Uterus (tissue), 4 donors: ENCODE measurements at places on chromosomes 3 and 15. TPM values are rescaled to one million over a fixed set of nuclear protein-coding genes. Genes with fewer than 3 reads are reported as not detected.

GPR27 gene
- total RNA-seq: under 0.01 TPM

AADACL2 gene
- total RNA-seq: not detected

GRCh38 chr3:112372396-112372795 lies 39.4 kb downstream of the CD200 start:
- DNase-seq: no peak

DNA sequence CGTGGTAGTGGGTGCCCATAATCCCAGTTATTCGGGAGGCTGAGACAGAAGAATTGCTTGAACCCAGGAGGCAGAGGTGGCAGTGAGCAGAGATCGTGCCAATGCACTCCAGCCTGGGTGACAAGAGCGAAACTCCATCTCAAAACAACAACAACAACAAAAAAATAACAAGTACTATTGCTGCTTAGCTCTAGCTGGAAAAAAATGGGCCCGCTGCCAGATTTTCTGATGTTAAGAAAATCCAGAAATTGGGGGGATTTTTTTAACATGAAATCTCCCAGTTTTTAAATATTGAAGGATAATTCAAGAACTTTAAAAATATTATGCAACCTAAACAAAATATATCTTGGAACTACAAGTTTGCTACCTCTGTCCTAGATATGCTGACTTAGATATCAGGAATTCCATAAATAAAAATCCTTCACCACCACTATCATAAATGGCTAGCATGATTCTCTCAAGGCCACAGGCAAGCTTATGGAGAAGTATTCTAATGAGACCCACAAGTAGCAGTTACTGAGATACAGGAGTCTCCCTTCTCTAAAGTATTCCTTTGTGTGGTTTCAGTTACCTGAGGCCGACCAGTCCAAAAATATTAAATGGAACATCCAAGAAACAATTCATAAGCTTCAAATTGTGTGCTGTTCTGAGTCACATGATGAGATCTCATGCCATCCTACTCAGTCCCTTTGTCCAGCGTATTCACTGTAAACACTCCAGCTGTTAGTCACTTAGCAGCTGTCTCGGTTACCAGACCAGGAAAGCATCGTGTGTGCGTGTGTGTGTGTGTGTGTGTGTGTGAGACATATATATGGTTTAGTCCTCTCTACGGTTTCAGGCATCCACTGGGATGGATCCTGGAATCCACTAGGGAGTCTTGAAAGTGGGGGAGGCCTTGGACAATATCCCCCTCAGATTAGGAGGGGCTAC lies 277.2 kb downstream of the TBL1XR1 start:
- DNase-seq: no peak

ALG1L2 gene
- total RNA-seq: not detected

SAMD7 gene
- total RNA-seq: not detected

GRCh38 chr3:71166339-71167240 lies 416.9 kb downstream of the FOXP1 start:
- no peak for DNase-seq

ISLR2 gene
- not detected for total RNA-seq

ROPN1 gene
- total RNA-seq: not detected

SLC27A2 gene
- total RNA-seq: not detected

GRCh38 chr15:58392611-58393161 lies 39.1 kb upstream of the LIPC start:
- DNase-seq: no peak

- DNase-seq: no peak
Observed at GRCh38 chr3:70281663-70282062, 30.8 kb downstream of the MDFIC2 start.

ERC2 gene
- total RNA-seq: 5.5 TPM

DNA sequence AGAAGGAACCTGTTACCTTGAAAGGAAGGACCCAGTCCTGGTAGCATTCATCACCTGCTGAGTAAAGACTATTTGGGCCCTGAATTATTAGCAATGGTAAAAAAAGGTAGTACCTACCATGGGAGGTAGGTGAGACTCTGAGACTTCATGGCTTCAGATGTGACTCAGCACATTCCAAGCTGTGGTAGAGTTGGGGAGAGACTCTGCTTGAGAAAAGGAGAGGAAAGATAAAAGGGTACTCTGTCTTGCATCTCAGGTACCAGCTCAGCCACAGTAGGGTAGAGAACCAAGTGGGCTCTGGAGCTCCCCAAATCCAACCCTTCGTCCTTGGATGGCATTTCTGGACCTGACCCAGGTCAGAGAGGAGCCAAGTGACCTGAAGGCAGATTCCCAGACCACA lies 430.4 kb downstream of the TBL1XR1 start:
- no peak for DNase-seq

GRCh38 chr3:180563406-180563805 lies 38.6 kb upstream of the TTC14 start:
- no peak for DNase-seq

- no peak for DNase-seq
Observed at GRCh38 chr3:95750097-95750496, 1064.3 kb upstream of the EPHA6 start.

GNAT1 gene
- not detected for total RNA-seq

DNA sequence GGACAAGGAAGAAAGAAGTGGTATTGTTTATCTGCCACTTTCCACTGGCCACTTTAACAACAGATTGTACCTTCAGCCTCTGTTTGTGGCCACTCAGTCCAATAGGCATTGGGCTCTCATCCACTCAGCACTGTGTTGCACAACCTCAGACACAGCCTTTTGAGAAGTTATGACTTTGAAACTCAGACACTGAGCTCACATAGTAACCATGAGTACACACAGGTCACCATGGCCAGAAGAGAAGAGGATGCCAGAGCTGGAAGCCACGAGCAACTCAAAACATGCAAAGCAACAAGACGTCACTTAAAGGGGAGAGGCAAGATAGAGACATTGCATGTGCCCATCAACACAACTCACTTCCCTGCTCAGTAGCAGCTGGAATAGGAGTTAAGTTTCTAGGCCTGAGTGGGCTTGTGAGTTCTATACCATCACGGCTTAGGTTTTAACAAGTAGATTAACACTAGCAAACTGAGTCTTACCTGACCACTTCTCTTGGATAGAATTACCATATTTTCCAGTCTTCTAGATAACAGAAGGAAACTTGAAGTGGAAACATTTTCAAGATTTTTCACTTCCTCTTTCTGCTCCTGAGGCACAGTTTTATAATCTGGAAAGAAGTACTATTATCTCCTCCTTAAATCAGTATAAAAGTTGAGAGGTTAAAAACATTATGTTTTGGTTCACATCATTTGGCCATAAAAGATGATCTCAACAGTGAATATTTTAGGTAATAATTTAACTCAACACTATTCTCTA lies 103.5 kb downstream of the IMPG2 start:
- peak; percentile 74 for DNase-seq

DNA sequence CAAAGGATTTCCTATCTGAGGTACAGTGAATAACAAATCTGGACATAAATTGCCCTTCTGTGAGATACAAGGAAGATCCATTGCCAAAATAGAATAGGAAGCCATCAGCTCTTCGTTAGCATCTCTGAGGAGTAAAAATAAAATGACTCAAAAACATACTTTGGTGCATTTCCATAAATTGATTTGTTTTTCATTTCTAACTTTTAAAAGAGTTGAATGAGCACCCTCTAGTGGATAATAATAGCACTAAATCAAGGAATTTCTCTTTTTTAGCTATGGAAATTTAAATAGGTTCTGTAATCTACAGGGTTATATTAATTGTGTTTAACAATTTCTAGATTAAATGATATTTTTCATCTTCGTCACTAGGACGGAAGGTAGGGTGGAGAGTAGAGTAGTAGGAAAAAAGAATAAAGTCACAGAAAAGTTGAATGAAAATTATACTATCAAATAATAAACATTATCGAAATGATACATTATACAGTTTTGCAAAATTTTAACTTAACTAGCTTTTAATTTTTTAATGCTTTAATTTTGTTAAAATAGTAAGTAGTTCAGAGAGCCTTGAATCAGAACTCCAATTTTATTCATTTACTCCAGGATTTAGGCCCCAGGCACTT lies 6.4 kb downstream of the NSUN3 start:
- DNase-seq: no peak

GRCh38 chr3:106711650-106712049 lies 665.6 kb upstream of the CCDC54 start:
- no peak for DNase-seq

FSIP1 gene
- total RNA-seq: 3.1 TPM

EPHA3 gene
- 5.6 TPM for total RNA-seq

- DNase-seq: peak; percentile 73
Observed at GRCh38 chr3:43770426-43771103, 79.8 kb downstream of the ABHD5 start.

DNA sequence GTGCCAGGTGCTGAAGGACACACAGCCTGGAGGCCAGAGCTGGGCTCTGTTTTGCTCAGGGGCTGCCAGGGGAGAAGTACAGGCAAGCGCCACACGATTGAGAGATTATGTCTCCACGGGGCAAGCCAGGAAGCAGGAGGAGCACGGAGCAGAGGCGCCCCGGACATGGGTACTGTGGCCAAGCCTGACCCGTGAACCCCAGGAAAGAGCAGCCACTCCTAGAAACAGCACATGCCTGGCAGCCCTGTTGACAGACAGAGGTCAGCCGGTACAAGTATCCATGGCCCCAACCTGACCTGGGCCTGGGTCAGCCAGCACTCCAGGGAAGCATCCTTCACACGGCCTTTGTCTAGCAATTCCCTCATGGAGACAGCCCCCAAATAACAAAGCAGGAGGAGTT lies 89.4 kb downstream of the ADAMTS17 start:
- no peak for DNase-seq

DNA sequence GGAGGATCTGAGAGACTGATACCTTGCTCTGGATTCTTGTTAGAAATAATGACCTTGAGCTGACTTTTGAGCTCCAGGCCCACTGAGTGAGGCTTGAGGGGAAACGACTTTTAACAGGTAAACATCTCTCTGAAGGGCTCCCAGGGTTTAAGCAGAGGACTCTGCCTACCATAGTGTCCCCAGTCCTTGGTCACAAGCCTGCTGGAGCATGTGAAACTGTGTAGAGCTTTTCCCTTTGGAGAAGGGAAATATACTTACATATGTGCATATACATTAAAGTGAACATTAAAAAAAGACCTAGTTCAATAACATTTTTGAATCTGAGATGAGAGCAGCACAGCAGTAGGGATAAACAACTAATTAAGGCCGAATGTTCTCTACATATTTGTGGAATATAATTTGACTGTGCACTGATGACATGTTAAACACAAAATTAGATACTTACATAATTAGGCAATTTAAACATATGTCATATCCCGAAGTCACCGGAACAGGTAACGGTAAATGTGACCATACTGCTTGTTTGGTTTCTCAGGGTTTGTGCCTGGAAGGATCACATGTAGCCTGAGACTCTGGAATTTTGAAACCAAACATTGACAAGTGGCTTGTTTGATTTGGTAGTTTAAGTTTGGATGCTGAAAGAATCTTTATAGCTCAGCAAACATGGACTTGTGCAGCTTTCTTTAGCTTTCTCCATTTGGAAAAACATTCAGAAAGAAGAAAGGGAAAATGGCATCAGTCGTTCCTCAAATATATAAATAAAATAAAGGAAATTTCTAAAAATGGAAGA lies 266.1 kb upstream of the C2CD4B start:
- no peak for DNase-seq

TRPC1 gene
- total RNA-seq: 20.5 TPM

TASOR gene
- total RNA-seq: 67.4 TPM

GRCh38 chr3:181692311-181693145 lies 19.2 kb upstream of the SOX2 start:
- DNase-seq: no peak

PPARG gene
- 29.1 TPM for total RNA-seq

DNA sequence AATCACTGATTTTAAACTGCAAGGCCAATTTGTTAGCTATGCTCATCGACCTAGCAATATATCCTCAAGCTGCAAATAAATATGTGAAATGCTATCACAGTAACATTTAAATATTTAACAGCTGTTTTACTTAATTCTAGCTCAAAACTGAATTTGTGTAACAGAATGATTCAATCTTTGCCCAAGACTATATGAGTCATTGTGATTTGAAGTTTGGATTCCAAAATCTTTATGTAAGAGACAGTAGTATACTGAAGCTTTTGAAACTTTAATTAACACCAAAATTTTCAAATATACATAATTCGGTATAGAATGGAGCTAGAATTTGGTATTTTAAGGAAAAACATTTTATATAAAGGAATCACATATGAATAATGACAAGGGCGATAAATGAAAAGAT lies 603.0 kb upstream of the ROBO2 start:
- no peak for DNase-seq

- DNase-seq: no peak
Observed at GRCh38 chr3:69368129-69368741, 17.7 kb downstream of the FRMD4B start.

GRCh38 chr15:90959894-90960293 lies 5.2 kb downstream of the RCCD1 start:
- DNase-seq: no peak

DNA sequence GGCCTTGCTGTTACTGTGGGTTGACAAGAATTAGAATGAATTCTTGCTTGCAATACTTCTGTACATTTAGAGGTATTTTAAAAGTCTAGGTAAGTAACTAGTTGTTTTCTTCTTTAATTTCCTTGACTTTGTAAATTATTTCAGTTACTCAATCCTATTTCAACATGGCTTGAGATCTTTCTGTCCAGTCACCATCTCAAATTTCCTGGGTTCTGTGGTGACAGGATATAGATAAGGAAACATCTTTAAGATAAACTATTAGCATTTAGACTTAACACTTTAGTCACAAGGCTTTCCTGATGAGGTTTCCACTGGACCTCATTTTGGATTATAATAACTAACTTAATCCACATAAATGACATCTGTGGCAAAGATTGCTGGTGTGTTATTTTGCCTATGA lies 195.9 kb upstream of the DPH6 start:
- DNase-seq: no peak

- no peak for DNase-seq
Observed at GRCh38 chr3:71723452-71724170, 1.6 kb downstream of the EIF4E3 start.

P2RY14 gene
- 0.55 TPM for total RNA-seq

NEDD4 gene
- 29.7 TPM for total RNA-seq

DNA sequence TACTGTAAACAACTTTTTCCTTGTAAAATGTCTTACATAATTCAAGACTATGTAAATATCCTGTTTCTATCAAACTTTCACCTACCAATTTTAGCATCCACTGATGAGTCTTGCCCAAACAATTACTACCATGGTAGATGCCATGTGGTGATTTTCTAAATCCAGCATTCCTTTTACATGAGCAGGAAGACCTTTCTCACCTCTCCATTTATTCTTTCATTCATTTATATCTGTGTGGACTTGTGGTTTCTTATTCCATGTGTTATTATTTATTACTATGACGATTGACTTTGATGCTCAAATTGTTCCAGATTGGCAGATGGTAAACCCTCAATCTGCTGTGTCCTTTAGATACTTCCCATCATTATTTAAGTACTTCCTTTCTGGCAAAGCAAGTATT lies 62.4 kb downstream of the IFT57 start:
- no peak for DNase-seq

- no peak for DNase-seq
Observed at GRCh38 chr15:101556273-101556672, 66.8 kb upstream of the PCSK6 start.

DNA sequence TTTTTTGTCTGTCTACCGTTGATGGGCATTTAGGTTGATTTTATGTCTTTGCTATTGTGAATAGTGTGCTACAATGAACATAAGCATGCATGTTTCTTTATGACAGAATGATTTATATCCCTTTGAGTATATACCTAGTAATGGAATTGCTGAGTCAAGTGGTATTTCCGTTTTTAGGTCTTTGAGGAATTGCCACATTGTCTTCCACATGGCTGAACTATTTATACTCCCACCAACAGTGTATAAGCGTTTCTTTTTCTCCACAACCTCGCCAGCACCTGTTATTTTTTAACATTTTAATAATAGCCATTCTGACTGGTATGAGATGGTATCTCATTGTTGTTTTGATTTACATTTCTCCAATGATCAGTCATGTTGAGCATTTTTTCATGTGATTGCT lies 89.6 kb upstream of the GALNT15 start:
- DNase-seq: no peak

ANKDD1A gene
- total RNA-seq: 0.59 TPM
